ENCODE measurements at places on chromosomes 16 and 17. TPM values are rescaled to one million over a fixed set of nuclear protein-coding genes. Genes with fewer than 3 reads are reported as not detected.

The NT5M gene
- 9.0 TPM for total RNA-seq

The TERB1 gene
- total RNA-seq: not detected

GRCh38 chr17:6276711-6277110 lies 158.2 kb downstream of the AIPL1 start:
- no peak for ATAC-seq

The CDR2L gene
- 11.8 TPM for total RNA-seq

The COL1A1 gene
- 92.9 TPM for total RNA-seq

The PMFBP1 gene
- 0.81 TPM for total RNA-seq

The RBL2 gene
- total RNA-seq: 74.5 TPM

Measured in gastroesophageal sphincter (tissue), 4 donors.